ENCODE measurements at places on chromosomes 5 and 9.

DNA sequence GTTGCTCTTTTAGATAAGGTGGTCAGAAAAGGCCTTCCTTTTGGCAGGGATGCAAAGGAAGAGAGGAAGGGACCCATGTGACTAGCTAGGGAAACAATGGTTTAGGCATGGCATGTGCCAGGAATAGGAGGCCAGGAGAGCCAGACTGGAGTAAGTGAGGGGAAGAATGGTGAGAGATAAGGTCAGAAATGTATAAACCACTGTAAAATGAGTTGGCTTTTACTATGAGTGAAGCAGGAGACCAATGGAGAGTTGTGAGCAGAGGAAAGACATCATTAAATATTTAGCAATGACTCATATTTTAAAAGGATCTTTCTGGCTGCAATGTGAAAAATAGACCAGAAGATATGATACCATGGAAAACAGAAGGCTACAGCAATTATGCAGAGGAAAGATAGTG lies 50.9 kb downstream of the AP3B1 start:
- DNase-seq, result peak; percentile 88

GRCh38 chr9:116059466-116059865 lies 94.1 kb upstream of the PAPPA start:
- DNase-seq, result no peak

GRCh38 chr9:73167614-73168013 lies 15.9 kb downstream of the ANXA1 start:
- no peak for DNase-seq

DNA sequence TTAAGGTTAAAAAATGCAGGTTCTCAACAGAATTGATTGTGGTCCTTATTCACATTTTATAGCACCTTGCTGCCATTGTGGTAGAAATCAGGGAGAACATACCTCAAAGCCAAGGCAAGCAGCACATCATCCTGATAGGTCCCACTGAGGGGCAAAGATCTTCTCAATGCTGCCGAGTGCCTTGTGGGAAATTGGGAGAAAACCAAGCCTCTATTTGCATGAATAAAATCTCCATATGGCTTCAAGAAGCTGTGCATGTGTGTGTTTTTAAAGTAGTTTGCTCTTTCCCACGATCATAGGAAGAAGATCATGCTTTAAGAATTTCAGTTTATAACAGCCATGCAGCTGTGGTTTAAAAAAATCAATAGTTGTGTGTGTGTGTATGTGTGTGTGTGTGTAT lies 216.9 kb upstream of the FBXL7 start:
- DNase-seq, result no peak

DNA sequence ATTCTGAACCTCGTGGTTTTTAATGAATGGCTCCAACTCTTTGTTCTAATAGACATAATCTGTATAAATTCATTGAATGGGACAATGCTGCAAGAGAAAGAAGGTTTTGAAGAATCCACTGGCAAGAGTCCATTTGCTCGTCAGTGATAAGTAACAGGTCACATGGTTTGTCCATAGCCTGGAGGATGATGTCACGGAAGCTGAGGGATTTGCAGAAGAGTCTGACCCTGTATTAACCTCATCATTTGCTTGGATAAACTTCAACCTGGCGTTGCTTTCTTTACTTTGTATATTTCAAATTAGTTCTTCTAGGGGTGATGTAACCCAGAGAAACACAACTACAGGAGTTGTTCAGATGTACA lies 197.4 kb downstream of the GAS1 start:
- DNase-seq, result peak; percentile 79

GRCh38 chr9:16484180-16484579 lies 386.3 kb downstream of the BNC2 start:
- no peak for DNase-seq

DNA sequence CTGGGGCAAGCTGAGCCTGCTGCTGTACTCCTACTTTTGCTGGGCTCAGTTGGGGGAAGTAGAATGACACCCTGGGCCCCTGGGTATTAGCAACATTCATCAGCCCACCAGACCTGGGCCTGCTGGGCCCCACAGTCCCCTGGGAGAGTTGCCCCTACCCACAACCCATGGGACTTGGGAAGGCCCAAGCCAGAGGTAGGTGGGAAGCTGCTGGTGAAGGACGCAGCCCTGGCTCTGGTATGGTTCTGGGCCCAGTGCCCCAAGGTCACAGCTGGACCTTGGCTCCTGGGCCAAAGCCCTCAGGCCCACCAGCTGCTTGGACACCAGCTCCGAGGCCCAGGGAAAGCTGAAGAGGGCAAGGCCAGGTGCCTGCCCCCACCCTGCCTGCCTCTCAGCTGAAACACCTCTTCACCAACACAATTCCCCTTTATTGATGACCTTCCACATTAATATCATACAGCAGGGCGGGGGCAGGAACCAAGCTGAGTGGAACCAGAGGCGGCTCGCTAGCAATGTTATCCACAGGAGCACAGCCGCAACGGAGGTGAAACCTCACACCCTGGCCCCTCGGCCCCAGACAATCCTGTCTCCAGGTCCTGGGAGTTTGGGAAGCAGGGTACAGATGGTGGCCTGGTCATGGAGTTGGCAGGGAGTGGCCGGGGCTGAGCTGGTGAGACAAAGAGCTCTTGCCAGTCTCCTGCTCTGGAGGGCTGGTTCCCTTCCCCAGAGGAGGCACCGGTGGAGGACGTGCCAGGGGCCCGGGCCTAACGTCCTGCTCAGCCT lies 13.7 kb downstream of the DOLPP1 start:
- DNase-seq, result no peak

- DNase-seq, result peak; percentile 5
Measured at GRCh38 chr5:116652903-116653302, 78.3 kb upstream of the SEMA6A start.
